ENCODE measurements at places on chromosomes 12 and 14.

DNA sequence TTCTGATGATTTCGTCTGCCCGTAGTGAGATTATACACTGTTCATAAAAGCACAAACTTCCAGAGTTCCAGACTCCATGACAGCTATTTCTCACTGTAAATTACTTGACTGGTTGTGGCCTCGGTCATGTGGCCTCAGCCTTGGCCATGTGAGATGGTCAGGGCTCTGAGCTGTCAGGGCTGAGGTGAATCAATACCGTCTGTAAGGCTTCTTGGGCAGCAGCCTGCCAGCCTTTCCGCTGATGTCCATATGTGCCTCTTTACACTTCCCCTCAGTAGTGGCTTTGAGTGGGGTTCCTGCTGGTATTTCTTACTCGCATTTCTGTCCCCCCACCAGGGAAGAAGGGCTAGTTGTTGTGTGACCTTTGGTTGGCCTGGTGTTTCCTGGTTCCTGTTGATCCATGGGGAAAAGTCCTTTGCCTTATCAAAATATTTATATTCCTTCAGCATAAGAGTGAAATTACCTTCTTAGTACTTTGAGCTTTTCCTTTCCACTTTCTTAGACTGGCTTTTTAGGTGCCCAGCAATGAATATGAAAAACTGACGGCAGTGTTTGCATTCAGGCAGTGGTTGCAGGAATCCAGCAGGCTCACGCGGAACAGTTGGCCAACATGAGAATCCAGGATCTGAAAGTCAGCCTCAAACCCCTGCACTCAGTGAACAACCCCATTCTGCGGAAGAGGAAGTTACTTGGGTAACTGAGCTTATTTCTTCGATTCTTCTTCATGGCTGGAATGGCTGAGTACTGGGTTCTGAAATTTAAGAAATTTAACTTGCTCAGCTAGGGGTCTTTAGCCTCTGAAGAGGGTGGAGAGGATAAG lies 46.1 kb downstream of the MAPKAPK5 start:
- DNase-seq: no peak

DNA sequence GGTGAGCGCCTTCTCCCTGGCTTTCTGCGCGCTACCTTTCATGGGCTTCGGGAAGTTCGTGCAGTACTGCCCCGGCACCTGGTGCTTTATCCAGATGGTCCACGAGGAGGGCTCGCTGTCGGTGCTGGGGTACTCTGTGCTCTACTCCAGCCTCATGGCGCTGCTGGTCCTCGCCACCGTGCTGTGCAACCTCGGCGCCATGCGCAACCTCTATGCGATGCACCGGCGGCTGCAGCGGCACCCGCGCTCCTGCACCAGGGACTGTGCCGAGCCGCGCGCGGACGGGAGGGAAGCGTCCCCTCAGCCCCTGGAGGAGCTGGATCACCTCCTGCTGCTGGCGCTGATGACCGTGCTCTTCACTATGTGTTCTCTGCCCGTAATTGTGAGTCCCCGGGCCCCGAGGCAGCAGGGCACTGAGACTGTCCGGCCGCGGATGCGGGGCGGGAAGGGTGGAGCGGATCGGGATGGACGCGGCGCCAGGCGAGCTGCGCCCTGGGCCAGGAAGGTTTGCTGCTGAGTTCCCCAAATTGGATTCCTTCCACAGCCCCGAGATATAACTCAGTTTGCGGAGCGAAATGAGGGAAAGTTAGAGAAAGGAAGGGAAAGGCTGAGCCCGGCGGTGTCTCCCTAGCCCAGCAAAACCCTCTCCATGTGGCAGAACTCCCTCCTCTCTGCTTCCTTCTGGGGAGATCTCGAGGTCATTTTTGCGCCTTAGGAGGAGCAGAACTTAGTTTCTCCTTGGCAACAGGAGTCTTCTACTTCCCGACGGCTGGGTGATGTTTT lies 972 bp downstream of the PTGDR start:
- DNase-seq: no peak

DNA sequence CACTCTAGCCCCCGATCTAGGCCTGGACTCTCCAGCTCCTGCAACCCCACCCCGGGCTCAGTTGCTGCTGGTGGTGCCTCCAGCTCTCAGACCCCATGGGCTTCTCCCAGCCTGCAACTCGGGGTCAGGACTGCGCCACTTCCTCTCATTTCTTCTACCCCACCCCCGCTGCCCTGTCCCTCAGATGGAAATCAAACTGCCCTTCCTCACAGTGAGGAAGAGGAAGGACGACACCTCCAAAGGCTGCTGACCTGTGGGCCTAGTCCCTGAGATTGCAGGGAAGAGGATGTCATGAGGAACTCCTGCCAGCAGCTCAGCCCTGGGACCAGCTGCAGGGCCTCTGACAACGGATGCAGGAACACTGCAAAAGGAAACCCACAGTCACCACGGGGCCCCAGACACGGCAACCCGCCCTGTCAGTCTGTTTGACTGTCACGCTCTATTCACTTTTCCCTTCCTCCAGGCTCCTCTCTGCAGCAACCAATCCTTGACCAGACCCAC lies 29.3 kb upstream of the PNMA1 start:
- no peak for DNase-seq

DNA sequence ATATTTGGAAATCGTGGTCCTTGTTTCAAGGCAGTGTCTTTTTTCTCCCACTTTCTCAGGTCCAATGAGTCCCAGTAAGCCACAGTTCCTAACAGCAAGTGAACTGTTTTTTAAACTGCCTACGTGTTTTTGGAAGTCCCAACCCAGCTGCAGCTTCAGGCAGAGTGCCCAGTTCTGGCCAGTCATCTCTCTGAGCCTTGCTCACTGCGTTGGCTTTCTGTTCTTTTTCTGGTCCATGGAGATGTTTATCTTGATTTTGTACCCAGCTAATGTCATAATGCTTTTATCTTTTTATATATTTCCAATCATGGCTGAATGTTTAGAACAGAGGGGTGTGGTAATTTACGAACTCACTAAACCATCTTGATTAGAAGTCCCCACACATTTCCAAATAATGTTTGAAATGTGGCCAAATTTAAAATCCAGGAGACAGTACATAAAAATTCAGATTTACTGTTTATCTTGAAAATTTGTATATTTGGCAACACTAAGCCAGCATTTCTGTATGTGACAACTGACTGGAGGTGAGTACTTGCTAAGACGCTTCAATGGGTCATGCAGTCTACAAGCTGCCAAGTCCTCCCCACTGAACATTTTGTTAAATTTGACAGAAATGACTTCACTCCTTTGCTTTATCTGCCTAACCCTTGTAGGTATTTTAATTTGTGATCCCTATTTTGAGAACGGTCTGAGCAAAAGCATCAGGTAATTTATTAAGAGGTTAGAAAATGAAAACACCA lies 46.1 kb upstream of the OTOGL start:
- DNase-seq: no peak

GRCh38 chr12:55940065-55940732 lies 9.2 kb downstream of the DGKA start:
- DNase-seq: peak; percentile 77

GRCh38 chr14:102930753-102931579 lies 8.5 kb downstream of the AMN start:
- no peak for DNase-seq

GRCh38 chr12:16670456-16671050 lies 64.6 kb upstream of the LMO3 start:
- no peak for DNase-seq

DNA sequence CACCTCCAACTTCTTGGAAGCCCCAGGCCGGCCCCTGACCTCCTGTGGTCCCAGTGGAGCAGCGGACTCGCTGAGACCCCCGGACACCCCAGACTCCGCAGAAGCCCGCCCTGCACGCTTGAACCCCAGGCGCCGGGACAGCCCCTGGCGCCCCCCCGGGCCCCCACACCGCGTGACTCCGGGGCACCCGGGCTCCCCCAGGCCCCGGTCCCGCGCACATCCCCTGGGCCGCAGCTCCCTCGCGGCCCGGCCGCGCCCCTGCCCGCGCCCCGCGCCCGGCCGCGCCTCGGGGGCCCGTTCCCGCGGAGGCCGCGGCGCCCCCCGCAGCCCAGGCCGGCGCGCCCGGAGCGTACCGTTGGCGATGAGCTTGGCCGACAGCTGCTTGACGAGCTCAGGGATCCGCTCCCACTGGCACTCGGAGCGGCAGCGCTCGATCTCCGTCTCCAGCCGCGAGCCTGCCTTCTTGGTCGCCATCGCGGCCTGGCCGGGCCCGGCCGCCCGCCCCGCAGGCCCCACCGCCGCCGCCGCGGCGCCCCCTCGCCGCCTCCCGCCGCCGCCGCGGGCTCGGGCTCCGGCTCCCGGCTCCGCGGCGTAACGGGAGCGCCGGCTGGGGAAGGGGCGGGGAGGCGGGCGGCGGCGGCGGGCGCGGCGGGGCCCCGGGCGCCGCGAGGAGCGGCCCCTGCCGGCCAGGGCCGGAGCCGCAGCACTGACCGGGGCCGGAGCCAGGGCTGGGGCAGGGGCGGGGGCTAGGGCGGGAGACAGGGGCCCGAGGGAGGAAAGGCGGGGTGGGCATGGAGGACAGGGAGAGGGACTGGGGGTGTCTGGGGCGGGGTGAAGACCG lies at the start of gene TTC7B:
Gene TTC7B (minus strand): TSS at position 609 of the 841 bp plus-strand sequence. CDS start 135 bp downstream, at position 474.
- no peak for DNase-seq

DNA sequence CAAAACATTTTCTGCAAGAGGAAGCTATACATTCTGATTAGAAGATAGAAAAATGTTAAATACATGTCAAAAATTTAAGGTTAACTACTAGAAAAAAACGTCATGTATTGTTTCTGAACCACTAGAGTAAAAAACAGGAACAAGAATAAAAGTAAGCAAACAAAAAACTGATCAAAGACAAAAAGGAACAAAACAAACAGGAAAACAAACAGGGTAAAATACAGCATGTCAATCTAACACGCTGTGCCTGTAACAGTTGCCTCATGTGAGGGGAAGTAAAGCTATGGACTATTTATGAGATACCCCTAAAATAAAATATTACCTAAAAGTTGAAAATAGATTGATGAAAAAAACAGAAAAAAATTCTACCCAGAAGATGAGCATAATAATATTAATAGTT lies 43.9 kb downstream of the EGLN3 start:
- no peak for DNase-seq

DNA sequence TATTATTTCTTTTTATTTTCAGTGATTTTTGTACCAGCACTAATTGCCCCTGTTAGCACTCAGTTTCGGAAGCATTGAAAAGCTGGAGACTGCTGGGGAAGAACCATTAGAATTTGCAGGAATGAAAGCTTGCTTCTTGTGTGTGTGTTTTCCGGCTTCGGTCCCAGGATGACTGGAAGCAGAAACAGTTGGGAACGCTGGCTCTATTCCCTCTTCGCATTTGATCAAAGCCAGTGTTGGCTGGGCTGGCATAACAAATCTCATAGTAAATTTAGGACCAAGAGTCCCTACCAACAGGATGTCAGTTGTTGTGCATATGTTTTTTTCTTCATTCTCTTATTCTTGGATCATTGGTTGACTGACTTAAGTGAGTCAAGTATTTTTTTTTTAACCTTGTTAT lies 53.6 kb upstream of the TRAF3 start:
- no peak for DNase-seq

- DNase-seq: no peak
Observed at GRCh38 chr12:93786656-93787397, 109.7 kb downstream of the CRADD start.

DNA sequence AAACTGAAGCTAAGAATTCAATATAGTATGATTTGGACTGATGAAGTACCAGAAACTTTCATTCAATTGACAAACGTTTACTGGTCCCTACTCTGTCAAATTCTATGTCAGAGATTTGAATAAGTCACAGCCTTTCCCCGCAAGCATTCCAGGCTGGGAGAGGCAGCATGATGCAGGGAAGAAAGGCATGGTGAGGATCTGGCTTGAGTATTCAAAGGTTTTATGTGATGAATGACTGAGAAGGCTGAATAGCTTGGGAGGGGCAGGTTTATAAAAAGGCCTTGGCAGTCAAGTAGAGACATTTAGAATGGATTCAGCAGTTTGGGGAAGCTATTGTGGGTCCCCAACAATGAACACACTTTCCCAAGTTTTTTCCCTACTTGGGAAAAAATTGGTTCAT lies 431.8 kb downstream of the DPF3 start:
- DNase-seq: no peak

DNA sequence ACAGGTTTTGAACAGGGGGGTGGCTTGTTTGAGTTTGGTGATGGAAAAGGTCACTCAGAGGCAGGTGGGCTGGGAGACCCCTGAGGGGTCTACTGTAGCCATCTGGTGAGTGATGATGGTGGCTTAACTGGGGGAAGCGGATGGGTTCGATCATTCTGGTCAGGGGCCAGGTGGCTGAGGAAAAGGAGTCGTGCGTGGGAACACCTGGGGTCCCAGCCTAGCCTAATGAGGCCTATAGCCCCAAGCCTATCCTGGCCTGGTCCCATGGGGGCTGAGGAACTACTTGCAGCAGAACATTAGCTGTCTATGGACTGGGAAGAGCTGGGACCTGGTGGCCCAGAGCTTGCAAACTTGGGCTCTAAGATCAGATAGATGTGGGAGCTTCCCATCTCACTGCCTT lies 158.4 kb upstream of the MYL2 start:
- DNase-seq: no peak

DNA sequence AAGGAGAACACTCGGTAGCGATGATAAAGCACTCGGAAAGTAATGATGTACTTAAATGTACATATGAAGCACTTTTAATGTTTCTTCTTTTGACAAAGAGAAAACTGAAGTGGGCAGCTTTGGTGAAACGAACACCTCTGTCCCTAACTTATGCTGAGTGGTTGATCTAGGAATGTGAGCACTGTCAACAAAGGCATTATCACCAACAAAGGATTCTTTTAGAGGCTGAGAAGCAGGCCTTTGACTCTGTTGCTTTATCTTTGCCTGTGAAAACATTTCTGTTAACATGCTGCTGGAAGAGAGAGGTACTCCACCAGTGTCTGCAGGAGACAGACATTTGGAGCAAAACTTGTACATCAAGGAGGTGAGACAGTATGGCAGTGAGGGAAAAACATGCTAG lies 103.2 kb upstream of the VRK1 start:
- DNase-seq: no peak

GRCh38 chr14:96094211-96094610 lies 55.0 kb downstream of the C14orf132 start:
- no peak for DNase-seq

DNA sequence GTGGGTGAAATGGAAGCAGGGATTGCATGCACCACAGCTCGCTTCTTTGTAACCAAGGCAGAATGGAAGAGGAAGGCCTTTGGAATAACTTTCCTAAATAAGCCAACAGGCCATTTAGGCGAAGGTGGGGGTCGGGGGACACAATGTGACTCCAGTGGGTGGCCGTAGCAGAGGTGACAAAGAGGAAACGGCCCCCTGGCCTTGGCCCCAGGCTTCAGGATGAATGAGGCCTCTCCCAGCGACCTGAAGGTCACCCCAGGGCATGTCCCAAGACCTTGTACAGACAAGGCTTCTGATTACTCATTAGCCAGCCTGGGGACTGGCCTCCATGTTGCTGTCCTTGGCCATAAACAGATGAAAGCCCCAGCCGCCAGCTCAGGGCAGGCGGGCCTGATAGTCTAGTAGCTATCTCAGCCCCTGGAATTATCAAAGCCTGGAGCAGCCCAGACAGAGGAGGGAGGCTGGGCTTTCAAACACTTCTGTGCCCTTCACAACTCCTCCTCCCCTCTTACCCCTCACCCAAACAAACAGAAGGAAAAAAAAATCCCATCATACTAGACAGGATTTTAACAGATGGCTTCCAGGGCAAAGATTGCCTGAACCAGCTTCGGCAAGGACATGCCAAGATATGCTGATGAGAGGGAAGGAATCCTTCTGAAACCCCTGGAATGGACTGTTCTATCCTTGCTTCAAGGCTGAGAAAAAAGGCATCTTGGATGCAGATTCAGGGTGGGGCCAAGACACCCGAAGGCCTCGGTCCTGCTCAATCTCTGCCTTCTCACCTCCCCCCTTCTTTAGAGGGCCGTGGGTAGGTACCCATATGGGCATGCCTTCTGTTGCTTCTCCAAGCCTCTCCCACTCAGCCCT lies 142.3 kb upstream of the PARP11 start:
- no peak for DNase-seq

Measured in NCI-H187 (cell line).